ENCODE measurements at places on chromosomes 16 and 17.

- DNase-seq, result peak; percentile 68
These were observed 31.0 kb upstream of the RHOT1 start for GRCh38 chr17:32111141-32111771.

GRCh38 chr17:40090237-40091119 lies 9.9 kb downstream of the NR1D1 start:
- no peak for DNase-seq

GRCh38 chr17:3643889-3644349 lies 7.4 kb downstream of the CTNS start:
- DNase-seq, result no peak

GRCh38 chr17:71521724-71522123 lies 599.1 kb upstream of the SOX9 start:
- DNase-seq, result peak; percentile 25

DNA sequence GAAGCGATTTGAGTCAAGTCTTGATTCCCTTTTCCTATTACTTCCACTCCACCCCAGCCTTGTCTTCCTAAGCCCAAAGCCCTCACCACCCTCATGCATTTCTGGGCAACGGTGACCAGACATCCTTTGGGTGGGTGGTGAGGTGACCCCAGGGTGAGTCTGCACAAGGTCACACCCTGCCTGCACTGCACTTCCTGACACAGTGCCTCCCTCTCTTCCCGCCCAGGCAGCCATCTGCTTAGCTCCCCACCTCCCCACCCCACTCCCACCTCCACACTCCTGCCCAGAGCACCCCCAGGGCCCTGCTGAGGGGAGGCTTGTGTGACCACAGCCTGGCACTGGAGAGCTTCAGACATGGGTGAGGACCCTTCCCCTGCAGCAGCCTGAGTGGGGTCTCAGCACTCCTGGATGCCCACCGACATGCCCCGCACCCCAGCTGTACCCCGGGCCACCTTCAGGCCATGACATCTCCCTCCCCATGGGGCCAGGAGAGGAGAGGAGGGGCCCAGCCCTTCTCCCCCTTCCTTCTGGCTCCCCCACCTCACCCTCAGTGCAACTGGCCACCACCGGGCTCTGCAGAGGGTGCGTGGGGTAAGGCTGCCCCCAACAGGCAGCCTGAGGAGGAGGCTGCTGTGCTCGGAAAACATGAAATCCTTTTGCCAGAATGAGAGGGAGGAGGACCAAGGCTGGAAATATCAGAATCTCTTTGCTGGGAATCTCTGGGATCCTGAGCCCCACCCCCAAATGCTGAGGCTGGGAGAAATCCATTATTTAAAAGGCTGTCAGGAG lies 68.6 kb downstream of the CCT6B start:
- DNase-seq, result peak; percentile 10

DNA sequence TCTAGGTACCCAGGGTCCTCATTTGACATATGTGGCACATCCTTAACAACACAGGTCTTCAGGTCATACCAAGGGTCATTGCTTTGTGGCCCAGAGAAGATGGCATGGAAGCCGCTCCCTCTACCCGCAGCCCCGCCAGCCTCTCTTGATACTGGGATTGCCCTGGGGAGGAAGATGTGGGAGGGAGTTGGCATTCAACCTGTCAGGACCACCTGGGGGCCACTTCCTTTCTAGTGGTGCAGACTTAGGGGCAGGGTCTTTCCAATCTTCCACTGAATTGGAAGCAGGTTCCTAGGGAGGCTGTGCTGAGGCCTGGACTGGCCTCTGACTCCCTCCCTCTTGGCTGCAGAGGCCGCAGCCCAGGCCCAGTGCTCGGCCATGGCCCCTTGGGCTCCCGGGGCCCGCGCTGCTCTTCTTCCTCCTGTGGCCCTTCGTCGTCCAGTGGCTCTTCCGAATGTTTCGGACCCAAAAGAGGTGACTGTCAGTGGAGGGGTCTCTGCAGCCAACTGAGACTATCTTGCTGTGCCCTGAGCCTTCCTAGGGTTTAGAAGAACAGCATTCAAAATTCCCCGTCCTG lies 5.1 kb upstream of the HEXIM1 start:
- no peak for DNase-seq

GRCh38 chr16:49780433-49780832 lies 75.5 kb downstream of the ZNF423 start:
- no peak for DNase-seq

GRCh38 chr16:2333772-2334379 lies 6.7 kb downstream of the ABCA3 start:
- DNase-seq, result peak; percentile 69

- no peak for DNase-seq
These were observed 746 bp downstream of the GNAO1 start for GRCh38 chr16:56191835-56192634.

Data from RPMI7951 (cell line).